Stimulated activated CD4-positive, alpha-beta T cell treated with anti-CD3 and anti-CD28 coated beads, Interleukin-2, amount 100 ng/mL, for 24 hours (primary cell): ENCODE measurements at places on chromosomes 5 and 9.
A peak's percentile ranks its signal among the peaks of the same experiment; 100 is the strongest.

- DNase-seq, result no peak
Observed at GRCh38 chr9:128055344-128056040, 11.6 kb downstream of the NAIF1 start.

DNA sequence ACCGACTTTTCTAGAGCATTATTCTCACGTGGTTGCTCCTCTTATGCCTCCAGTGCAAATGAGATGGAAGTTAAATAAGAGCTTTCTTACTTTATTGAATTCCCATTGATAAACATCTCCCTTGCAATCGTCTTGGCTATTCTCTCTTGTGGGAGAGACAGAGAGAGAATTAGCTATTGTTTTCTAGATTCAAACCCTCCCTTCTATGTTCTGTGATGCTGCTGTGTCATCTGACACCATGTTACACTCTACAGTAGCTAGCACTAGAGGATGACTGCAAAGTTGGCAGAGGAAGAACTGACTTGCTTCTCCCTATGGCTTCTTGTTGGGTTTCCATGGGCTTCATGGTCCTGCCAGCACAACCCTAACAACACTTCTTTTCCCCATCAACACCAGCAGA, 134.6 kb upstream of the RANBP3L start:
- no peak for DNase-seq

DNA sequence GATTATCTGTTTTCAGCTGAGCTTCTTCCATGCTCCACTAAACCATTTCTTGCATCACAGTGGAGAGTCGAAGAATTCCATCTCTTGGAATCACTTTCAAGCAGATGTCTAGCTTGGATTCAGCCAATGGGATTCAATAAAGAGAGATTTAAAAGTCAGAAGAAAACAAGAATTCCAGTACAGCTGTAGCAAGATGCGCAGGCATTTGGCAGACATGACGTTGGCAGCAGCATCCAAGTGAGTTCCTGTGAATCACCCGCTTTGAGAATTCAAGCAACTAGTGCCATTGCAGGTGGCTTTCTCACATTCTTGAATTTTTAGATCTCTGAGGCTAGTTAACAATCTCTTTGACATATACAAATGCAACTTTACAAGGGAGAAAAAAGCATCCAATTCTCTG, 467.0 kb downstream of the CDH10 start:
- no peak for DNase-seq

DNA sequence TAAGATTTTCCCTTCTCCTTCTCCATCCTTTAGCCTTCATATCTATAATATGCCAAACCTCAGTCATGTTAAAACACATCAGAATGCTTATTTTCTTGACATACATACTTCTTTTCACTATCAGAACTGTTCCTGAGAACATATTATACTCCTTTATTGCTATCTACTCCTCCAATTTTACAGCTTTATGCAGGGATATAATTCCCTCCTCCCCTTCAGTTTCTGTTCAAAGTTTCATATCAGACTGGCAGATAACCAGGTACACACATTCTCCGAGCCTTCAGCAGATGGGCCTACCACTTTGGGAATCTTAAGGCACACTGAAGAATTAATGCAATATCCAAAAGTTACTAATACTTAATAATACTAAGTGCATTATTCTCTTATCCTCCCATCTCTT, 29.1 kb downstream of the FAM169A start:
- no peak for DNase-seq

DNA sequence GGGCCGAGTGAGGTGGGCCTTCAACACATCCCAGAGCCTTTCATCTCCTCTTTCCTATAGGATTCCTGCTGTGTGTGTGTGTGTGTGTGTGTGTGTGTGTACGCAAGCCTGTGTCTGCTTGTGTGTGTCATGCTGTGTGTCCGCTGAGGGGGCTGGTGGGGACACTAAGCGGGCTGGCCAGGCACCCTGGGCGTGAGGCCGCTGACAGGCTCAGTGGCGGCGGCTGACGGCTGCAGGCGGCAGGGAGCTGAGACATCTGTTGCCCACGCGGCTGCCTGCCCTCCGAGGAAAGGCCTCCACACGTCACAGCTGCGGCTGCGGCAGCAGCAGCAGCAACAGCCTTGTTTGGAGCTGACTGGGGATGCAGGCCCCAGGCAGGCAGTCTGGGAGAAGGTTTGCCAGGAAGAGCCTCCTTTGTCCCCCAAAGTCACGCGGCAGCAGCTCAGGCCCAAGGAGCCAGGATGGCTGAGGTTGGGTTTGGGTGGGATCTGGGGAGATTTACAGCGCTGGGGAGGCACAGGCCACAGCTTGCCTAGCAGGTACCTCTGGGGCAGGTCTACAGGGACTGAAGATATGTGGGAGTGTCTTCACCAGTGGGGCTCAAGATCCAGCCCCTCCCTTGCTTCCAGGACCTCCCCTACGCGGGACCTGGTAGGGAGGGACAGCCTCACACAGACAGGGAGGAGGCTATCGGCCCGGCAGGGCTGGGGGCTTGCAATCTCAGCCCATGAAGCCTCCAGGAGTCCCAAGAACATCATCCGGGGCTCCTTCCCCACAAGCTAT, 1.8 kb downstream of the PDLIM4 start:
- no peak for DNase-seq

DNA sequence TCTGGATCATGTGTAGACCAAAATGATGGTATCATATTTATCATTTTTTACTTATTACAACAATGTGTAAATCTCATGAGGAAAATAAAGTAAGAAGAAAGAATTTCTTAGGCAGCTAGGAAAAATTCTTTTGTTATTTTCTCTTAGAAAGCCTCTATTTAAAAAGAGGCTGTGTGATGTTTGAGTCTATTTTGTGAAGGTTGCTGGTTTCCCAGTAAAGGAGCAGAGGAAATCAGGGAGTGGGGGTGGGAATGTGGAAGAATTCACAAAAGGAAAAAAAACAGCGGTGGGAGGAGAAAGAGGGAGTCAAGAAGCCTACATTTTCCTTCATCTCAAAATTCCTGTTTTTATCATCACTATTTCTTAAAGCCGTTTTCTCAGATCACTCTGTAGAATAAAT, 20.1 kb downstream of the PTCH1 start:
- DNase-seq, result no peak

GRCh38 chr5:158832731-158833130, 267.0 kb downstream of the EBF1 start:
- no peak for DNase-seq

DNA sequence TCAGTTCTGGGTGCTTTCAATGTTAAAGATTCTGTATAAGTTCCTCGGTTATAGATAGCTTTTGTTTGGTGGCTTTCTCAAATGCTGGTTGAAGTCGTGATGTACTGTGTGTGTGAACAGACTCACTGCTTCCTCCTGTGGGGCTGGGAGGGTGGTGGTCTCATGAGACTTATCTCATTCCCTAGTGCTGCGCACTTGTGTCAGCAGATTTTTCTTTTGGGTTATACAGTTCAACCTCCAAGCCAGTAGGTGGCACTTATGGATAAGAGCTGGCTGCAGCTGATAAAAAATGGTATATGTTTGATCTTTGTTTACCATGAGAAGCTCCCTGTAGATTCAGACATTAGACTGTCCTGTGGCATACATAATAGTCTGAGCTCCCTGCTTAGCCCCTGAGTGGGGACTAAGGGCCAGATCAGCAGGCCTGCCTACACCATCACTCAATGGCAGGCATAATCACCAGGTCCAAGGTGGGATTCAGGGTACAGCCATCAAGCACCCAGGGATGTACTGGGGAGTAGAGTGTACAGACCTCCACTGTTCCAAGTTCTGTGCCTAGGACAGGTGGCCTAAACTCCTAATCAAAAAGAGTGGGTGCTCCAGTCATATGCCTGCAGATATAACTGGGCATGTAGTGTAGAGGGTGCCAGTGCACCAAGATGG, 174.2 kb downstream of the OXCT1 start:
- no peak for DNase-seq

GRCh38 chr5:156361436-156362109, 34.6 kb downstream of the SGCD start:
- no peak for DNase-seq

DNA sequence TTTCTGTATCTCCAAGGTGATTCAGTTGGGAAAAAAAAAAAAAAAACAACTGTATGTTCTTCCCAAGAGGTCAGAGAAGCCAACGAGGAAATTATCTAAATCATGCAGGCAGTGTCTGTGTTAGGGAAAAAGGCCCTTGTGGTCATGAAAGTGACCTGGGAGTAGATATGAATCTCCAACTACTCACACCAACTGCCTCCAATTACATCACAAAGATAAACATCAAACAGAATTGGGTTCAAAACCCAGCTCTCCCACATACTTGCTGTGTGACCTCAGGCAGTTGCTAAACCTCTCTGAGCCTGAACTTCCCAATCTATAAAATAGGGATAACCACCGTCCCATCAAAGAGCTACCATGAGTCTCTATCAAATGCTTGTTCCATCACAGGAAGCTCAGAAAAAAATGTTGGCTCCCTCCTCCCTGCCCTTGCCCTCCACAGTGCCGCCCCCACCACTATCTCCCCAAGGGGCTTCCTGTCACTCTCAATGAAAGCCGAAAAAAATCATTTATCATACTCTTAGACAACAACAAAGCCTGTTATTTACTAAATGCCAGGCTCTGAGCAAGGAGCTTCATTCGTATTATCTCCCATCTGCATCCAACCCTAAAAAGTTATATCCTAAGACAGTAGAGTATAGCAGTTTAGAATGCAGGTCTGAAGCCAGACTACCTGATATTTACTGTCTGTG, 42.9 kb downstream of the CDK5RAP2 start:
- DNase-seq, result no peak

GRCh38 chr5:83277953-83278352, 193.6 kb upstream of the VCAN start:
- no peak for DNase-seq

- no peak for DNase-seq
Observed at GRCh38 chr5:179215576-179215975, 129.7 kb downstream of the ADAMTS2 start.

DNA sequence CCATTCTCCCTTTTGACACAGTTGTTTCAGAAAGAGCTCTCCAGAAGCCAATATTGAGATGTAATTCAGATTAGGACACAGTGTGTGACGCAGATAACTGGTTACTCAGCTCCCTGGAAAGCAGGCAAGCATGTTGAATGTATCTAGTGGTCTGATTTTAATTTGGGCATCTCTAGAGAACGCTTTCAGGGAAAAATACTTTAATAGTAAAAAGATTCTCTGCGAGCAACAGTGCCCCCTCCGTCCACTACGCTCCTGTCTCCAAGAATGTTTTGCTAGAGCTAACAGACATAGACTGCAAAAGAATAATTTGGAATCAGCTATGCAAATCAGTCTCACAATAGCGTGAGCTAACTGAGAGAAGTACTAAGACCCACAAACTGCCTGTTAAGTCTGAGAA, 23.3 kb downstream of the CFAP90 start:
- DNase-seq, result no peak

GRCh38 chr5:39599721-39600431, 175.1 kb upstream of the DAB2 start:
- DNase-seq, result no peak

DNA sequence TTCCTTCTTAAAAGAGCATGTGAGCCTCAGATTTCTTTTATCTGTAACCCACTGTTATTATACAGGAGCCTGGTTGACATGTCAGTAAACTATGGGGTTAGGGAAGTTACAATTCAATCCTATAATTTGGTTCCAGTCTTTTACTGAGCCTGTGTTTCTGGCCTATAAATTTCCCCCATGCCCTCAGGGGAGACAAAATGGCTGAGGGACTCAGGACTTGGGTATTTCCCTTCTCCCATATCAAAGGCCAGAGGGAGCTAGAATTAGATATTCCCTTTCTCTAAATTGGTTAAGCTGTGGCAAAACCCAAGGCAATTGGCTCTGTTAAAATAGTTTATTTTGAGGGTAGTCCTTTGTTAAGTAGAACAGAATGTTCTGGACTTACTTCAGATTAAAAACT, 823.2 kb downstream of the TLE1 start:
- DNase-seq, result no peak

- DNase-seq, result peak; percentile 65
Observed at GRCh38 chr9:100714372-100715099, 136.7 kb downstream of the CAVIN4 start.

DNA sequence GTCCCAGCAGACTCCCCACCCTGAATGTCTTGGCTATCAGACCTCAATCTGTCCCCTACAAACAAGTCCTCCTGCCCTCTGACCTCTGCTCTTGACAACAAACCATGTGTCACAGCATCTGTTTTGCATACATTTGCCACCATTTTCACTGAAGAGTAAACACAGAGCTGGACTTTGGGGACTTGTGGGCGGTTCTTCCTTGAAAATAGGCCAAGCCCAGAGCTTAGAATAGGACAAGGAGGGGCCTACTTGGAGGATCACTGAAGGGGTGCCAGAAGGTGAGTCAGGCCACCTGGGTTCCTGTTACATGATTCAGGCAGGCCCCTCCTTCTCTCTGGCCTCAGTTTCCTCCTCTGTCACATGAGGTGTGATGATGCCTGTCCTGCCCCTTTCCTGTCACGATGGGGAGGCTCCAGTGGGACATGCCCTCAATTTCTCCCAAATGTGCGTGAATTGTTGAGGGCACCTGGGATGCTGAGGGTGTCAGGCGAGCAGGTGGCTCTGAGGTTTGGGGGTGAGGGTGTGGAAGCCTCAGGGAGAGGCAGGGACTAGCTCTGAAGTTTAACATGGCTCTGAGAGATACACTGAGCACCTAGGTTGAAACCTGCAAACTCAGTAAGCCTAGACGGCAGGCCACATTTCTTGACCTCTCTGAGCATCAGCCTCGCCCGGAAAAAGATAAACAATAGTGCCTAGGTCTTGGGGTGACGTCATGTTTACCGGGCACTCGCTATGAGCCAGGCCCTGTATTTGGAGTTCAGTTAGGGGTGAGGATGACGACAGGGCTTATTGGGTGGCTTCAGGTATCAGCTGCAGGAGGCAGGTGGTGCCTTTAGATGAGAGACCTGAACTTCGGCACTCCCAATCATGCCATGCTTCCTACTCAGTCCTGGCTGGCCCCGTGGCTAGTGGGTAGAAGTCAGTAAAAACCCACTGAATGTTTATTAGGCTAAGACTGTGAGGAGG, 107.6 kb upstream of the PITX1 start:
- DNase-seq, result no peak

DNA sequence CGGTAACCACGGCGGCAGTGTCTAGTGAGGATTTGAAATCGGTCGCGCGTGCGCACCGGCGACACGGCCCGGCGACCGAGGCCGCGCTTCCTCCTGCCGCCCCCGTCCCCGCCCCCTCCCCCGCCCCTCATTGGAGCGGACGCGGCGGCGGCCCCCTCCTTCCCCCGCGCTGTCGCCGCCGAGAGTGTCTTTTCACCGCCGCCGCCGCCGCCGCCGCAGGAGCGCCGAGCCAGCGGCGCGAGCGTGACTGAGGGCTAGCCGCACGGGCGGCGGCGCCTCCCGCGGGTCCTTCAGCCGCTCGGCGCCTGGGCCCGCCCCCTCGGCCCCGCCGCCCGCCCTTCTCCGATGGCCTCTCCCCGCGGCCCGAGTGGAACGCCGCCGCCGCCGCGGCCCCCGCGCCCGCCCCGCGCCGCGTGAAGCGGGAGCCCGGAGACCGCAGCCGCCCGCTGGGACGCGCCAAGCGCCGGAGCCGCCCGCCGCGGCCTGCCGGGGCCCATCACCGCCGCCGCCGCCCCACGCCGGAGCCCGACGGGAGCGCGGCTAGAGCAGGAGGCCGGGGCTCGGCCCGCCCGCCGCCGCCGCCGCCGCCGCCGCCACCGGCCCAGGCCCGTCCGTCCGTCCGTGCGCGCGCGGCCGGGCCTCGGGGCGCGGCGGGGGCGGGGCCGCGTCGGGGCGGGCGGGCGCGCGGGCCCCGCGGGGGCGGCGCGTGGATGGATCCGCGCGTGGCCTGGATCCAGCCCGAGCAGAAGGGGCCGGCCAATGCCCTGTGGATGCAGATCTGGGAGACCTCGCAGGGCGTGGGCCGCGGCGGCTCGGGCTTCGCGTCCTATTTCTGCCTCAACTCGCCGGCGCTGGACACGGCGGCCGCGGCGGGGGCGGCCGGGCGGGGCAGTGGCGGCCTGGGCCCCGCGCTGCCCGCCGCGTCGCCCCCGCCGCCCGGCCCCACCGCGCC, at the start of gene TENT4A:
TSS of gene TENT4A (plus strand) at position 159 of the 952 bp plus-strand sequence. CDS start at position 711, 552 bp downstream.
- peak; percentile 29 for DNase-seq
